ENCODE measurements at places on chromosomes 1 and 21.

- no peak for DNase-seq
Observed at GRCh38 chr1:50183378-50184133, 74.8 kb downstream of the ELAVL4 start.

DNA sequence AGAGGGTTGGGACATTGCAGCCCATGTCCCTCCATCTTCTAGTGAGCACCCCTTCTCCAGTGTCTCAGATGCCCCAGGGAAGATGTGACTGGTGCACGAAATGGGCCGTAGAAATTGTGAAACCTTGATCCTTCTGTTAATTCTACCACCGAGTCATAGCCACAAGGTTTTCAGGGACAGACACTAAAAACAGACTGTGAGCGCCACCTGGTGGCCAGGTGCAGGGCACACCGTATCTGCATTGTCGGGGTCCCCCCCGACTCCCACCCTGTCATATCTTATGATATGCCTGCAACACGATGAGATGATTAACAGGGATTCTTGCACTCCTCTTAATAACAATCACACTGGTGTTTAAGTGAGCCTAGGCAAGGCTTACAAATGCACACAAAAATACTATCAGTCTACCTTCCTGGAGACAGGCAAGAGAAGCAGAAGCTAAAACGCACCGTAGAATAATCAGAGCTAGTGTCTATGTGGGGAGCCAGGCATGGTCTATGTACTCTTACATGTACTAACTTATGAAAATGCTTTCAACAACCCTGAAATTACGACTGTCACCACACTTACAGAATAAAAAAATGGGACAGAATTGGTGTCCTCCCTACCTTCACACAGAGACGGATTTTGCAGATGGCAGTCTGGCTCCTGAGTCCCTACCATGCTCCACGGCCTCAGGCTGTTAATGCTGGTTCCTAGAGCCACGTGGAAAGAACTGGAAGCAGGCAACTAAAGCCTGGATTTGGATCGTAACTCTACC is 57.9 kb downstream of the FHAD1 start:
- DNase-seq = peak; percentile 68

DNA sequence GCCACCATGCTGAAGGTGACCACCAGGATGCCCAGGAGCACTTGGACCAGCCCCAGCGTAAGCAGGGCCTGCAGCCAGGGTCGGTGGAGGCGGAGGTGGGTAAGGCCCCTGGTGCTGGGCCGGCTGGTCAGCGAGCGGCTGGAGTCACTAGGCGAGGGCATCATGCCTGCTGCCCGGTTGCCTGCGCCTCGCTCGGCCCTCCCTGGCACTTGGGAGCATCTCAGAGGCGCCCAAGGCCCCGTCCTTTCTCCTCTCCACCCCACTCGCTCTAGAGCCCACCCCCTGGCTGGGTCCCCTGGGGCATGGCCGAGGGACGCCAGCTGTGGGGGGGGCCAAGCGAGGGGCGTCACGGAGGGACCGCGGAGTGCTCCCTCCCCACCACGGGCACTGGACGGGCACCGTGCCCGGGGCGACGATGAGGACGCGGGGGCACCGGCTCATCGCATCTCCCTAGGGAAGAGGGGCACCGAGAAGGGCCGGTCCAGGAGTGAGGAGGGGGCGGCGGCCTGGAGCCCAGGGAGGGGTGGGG is 505 bp downstream of the ENTREP3 start:
- DNase-seq = no peak

DNA sequence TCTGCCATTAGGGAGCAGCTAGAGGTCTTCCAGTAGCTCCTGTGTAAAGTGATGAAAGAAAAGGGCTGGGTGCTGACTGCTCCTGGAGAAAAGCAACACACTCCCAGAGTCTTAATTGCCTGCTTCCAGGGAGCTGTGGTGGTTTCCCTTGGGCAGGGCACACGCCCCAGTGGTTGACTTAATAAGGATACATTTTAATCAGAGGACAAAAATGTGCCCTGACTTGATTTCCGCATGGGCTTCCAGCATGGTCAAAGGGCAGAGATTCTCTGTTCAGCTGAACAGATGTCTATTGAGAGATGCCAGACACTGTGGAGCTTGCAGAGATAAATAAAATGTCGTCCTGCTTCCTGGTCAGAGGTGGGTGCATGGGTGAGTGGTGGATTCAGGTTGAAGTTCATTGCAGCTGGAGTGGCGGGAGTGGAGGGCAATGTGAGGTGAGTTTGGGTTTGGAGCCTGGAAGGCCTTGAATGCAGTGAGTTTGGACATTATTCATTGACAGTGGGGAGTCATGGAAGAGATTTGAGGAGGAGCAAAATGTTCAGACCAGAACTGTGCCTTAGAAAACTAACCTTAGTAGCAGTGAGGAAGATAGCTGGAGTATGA is 16.0 kb downstream of the QSOX1 start:
- no peak for DNase-seq

DNA sequence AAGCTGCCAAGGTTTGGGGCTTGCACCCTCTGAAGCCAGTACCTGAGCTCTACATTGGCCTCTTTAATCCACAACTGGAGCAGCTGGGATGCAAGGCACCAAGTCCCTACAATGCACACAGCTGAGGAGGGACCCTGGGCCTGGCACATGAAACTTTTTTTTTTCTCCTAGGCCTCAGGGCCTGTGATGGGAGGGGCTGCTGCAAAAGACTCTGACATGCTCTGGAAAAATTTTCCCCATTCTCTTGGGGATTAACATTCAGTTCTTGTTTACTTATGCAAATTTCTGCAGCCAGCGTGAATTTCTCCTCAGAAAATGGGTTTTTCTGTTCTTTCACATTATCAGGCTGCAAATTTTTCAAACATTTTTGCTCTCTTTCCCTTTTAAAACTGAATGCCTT is 1072.2 kb downstream of the BRINP3 start:
- no peak for DNase-seq

- DNase-seq = no peak
Observed at GRCh38 chr1:52707927-52708655, 9.9 kb upstream of the COA7 start.

- no peak for DNase-seq
Observed at GRCh38 chr1:39134768-39135333, 69.6 kb upstream of the MACF1 start.

DNA sequence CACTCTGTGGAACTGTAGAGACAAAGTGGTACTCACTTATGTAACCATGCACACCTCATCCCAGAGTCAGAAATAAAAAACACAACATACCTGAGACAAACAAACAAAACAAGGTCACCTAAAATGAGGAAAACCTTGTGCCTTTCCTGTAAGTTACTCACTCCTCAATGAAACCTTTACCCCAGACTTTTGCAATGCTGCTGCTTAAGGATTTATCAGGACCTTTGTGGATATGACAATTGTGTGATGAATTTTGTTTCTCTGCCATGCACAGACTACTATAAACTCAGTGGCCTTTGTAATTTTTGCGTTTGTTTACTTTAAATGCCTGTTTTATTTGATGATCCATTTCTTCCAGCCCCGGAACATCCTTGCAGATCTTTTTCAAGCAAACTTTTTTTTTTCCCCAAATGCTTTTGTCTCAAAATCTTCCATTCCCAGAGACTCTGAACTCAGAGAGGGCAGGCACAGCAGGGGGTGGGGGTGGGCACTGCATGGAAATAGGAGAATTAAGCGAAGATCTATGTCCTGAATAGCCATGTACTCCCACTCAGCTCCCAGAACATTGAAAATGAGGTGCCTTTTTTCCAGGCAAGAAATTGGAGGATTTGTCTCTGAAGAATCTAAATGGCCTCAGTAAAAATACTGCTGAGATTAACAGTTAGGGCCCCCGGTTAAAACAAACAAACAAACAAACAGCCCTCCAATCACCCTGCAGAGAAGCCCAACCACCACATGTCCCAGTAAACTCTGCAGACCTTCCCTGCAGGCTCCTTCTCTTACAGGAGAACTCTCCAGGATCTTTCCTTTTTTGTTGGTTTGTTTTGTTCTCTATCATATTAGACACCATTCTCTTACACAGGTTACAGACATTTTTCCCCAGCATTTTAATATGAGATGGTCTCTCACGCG is 22.6 kb upstream of the SIM2 start:
- DNase-seq = no peak

GRCh38 chr1:117093091-117093534 is 28.4 kb downstream of the TRIM45 start:
- DNase-seq = no peak

DNA sequence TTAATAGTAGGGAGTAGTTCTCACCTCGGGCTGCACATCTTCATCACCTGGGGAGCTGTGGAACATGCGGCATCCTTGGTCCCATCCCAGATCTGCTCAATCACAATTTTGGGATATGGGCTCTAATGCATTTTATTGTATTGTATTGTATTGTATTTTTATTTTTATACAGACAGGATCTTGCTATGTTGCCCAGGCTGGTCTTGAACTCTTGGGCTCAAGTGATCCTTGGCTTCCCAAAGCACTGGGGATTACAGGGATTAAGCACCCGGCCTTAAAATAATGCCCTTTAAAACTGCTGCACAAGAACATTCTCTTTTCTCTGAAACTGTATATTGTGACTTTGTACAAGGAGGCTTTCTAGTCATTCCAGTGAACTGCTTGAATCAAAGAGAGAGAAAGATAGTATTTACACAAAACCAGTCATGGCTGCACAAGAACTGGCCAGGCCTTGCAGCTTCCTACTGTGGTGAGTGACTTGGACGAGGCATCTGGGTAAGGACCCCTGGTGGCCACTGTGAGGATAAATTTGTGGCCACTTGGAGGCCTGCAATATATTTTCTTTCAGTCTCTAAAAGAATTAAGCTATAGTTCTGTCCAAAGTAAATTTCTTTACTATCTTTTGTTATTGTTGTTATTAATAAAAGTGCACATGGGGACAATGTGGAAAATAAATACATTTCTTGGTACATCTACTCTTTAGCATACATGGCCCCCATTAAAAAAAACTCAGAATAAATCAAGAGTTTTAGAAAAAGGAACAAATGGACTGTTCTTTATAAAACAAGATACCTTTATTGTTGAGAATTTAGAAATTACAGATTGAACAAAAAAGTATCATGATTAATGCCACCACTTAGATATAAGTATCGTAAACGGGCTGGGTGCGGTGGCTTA is 48.0 kb downstream of the TBCE start:
- DNase-seq = no peak

DNA sequence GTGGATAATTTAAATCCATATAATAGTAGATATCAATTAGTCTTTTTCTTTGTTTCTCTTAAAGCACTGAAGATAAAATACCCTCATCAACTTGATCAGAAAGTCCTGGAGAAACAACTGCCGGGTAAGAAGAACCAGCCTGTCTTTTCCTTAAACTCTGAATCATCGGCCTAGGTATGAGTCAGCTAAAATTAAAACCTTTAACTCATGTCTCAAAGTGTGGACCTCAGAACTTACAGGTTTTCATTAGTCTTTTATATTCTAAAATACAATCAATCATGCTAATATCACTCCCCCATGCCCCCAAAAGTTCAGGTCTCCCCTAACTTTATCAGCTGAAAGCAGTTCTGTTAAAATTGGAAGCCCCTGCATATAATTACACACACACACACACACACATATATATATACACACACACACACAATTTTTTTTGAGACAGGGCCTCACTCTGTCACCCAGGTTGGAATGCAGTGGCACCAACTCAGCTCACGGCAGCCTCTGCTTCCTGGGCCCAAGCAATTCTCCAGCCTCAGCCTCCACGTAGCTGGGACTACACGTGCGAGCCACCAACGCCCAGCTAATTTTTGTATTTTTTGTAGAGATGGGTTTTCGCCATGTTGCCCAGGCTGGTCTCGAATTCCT is 61.3 kb downstream of the B3GALNT2 start:
- no peak for DNase-seq

GRCh38 chr1:84743896-84744295 is 53.6 kb upstream of the SSX2IP start:
- no peak for DNase-seq

- DNase-seq = no peak
Observed at GRCh38 chr1:162672622-162673260, 40.5 kb downstream of the DDR2 start.

DNA sequence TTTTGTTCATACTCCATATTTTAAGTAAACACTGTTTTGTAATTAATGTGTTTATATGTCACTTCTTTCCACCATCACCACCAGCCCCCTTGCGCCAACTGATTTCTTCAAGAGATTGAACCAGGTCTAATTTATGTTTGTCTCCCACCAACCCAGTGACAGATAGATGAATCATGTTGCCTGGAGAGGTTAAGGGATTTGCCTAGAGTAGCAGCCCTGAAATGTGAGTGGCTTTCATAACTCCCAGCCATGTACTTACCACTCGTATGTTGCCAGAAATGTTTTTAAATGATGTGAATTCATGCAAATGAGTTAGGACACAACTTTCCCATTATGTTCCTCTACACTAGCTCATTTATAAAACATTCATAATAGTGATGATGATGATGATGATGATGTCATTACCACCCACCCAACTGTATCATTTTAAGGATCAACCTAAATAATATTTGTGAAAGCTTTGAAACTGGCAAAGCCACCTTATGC is 86.9 kb downstream of the LRRC8D start:
- no peak for DNase-seq

DNA sequence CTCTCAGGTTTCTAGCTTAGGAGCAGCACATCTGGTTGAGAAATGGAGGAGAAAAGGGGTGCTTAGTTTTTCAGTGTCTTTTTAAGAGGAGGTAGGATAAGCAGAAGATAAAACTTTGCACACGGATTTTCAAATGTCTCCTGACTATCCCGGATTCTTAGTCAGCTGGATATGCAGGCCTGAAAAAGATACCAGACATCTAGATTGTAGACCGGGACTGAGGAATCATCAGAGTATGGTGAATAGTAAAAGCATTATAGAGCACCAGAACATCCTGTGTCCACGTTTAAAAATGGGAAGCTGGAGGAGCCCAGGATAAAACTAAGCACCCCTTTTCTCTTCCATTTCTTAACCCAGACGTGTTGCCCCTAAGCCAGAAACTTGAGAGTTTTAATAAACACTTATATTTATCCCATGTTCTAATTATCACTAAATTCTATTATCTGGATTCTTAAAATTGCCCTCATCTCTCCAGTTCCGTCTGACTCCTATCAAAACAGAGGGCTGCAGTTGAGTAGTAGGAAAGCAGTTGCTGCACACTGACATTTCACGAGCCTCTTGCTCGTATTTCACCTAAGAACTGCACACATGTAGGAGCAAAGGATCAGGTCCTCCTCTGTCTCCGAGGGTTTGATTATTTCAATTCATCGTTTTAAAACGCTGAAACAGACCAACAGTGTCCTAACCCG is 609 bp downstream of the PIGK start:
- DNase-seq = no peak

DNA sequence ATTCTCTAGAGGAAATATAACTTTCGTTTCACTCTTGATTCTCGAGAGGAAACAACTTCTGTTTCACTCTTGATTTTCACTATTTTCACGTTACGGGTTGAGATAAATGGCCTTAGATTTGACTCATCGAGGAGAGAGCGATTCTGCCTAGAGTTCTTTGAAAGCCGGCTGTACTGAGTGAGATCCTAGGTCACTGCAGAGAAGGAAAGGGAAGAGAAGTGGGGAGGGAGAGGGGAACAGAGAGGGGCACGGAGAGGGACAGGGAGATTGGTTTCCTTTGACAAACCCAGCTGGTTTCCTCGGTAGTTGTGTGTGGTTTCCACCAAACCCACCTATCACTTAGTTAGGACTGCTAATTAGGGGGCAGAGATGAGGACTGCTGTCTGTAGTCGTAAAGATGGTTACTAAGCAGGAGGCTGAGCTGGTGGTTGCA is 21.6 kb upstream of the GPR137B start:
- no peak for DNase-seq

- no peak for DNase-seq
Observed at GRCh38 chr1:84971957-84972356, 25.0 kb downstream of the MCOLN2 start.

- no peak for DNase-seq
Observed at GRCh38 chr1:98045767-98046641, 125.2 kb upstream of the DPYD start.

- DNase-seq = no peak
Observed at GRCh38 chr1:183553331-183553730, 36.9 kb downstream of the NCF2 start.

- no peak for DNase-seq
Observed at GRCh38 chr1:10516925-10517676, 42.4 kb downstream of the PEX14 start.
